ENCODE measurements at places on chromosomes 16 and 17.
A peak's percentile ranks its signal among the peaks of the same experiment; 100 is the strongest.

DNA sequence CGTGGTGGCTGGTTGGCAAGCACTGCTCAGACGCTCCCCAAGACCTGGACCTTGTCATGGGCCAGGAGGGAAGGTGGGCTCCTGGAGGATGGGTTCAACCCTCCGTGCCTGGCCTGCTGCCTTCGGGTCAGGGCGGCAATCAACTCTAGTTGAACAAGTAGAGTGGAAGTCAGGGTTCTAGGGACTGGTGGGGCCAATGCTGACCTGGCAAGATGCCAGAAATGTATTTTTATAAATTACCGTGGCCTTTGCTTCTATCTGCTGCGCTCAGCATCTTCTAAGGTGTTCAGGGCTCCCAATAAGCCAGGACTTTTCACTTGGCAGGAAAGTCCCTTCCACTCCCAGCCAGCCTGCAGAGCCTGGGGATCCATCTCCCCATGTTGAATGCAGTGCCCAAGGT, 207.1 kb upstream of the N4BP1 start:
- no peak for DNase-seq

GRCh38 chr17:81120149-81120484, 45.2 kb upstream of the PVALEF start:
- no peak for DNase-seq

GRCh38 chr16:30051518-30051917, 14.0 kb upstream of the ALDOA start:
- DNase-seq, result no peak

GRCh38 chr17:65785109-65785508, 223.7 kb upstream of the AXIN2 start:
- DNase-seq, result no peak

DNA sequence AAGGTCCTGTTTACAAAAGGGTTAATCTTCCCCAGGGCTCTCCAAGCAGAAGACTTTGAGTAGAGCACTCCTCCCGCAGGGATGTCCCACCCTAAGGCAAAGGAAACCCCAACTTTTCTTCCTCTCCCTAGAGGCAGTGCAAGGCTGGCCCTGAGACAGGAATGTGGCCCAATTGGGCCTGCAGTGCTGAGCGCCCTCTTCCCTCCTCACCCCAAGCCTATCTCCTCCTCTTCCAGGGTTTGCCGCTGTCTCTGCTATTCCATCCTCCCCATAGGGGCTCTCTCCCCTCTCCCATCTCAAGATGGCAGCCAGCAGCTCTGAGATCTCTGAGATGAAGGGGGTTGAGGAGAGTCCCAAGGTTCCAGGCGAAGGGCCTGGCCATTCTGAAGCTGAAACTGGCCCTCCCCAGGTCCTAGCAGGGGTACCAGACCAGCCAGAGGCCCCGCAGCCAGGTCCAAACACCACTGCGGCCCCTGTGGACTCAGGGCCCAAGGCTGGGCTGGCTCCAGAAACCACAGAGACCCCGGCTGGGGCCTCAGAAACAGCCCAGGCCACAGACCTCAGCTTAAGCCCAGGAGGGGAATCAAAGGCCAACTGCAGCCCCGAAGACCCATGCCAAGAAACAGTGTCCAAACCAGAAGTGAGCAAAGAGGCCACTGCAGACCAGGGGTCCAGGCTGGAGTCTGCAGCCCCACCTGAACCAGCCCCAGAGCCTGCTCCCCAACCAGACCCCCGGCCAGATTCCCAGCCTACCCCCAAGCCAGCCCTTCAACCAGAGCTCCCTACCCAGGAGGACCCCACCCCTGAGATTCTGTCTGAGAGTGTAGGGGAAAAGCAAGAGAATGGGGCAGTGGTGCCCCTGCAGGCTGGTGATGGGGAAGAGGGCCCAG, 1.0 kb downstream of the PRRT2 start:
- no peak for DNase-seq

DNA sequence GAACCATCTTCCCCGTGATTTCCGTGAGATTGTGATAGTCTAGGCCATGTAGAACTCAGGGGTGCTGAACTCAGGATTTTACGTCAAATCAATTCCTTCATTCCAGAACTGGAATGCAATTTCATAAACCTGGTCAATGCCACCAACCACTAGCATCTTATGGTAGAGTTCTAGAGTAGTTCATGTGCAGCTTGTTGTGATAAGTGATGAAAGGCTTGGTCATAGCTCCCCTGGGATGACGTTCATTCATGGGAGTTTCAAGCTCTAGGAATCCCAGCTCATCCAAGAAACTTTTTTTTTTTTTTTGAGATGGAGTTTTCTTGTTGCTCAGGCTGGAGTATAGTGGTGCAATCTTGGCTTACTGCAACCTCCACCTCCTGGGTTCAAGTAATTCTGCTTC, 3.7 kb upstream of the DPEP2 start:
- no peak for DNase-seq

- DNase-seq, result no peak
These were observed 58.7 kb upstream of the LYRM9 start for GRCh38 chr17:27951872-27952271.

DNA sequence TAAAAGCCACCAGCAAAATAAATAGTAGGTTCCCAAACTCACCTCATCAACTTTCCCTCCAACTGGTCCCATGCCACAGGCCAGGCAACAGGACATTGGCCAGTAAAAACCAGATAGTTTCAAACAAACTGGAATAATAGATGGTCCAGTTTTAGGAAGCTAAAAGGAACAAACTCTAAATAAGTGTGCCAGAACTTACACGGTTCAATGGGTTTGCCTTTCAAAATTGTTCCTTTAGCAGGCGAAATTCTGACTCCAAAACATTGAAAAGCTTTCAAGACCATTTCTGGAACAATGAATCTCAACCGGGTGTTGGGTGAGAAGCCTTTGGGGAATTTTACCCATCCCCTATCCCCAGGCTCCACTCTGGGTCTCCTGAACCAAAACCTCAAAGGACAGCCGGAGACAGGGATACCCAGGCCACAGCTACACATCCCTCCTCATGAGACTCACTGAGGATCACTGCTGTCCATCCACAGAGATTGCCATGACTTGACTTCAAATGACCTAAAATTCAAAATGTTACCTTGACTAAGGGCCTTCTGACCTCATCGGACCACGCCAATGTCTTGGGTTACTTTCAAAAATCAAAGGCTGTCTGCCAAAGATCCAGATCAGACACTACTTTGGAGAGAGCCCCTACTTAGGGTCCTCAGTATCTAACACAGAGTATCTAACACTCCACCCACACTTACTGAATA, 13.0 kb downstream of the AXIN2 start:
- DNase-seq, result no peak

- DNase-seq, result no peak
These were observed 19.1 kb upstream of the HEXD start for GRCh38 chr17:82399041-82399441.

DNA sequence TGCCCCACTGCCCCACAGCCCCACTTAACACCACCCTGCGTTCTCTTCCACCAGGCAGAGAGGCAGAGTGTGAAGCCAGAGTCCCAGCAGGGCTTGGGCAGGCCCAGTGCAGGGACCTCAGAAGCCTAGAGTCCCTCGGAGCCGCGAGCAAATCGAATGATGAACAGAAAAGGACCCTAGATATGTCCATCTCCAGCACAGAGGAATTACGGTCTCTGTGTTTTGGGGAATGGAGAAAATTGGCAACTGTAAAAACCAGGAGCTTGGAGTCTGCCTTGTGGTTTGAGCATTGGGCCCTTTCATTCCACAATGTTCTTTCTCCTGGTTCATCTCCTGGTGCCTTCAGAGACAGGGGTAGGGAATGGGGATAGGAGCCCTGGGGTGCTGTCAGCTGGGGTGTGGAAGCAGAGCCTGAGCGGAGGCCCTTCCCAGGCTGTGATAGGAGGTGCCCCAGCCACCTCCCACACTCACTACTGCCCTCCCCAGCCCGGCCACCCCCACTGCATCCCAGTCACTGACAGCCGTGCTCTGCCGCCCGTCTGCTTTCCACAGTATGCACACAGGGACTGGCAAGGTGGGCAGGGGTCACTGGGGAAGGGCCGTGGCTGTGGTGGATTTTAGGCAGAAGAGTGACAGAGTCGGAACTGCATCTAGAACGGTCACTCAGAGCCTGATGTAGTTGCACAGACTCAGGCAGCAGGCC, 26.7 kb downstream of the TBX4 start:
- DNase-seq, result no peak

DNA sequence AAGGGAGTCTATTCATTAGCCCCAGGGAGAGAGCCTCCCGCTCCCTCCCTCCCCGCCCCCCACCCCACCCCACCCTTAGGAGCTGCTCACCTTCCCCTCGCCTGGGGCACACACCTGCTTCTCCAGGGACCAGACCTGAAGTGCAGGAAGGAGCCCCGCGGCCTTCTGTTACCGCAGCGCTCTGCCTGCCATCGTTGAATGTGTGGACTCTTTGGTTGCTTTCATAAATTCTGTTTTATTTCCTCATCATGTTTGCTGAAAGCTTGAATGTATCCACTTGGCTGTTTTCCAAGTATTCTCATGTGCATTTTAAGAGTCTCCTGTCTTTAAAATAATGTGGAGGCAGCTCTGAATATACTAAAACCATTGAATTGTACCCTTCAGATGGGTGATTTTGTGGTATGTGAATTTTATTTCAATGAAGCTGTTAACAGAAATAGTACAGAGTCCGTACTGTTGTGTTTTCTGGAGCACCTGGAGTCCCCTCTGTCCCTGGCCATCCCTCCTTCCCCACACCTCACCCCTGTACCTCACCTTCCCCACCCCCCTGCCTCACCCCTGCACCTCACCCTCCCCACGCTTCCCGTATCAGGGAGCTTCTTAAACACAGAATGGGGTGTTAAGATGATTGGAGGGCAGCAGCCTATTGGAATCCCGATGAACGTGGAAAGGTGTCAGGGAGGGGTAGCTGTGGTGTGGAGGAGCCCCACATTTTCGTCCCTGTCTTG, 25.5 kb downstream of the RAB11FIP3 start:
- DNase-seq, result peak; percentile 68

DNA sequence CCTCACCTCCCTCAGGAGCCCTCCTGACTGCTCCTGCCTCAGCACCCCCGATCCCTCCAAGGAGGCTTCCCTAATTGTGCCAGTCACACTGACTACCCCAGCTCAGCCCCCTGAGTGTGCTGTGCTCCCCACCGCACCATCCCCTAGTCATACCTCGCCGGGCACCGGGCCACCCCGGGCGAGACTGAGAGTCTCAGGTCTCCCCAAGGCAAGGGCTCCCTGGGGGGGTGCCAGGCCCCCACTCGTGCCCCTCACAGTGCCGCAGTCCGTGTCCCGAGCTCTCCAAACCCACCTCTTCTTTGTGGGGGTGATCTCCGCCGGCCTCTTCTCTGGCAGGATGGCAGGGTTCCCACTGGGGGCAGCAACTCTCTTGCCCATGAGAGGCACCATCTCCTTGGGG, 3.2 kb downstream of the TRPV3 start:
- DNase-seq, result no peak

GRCh38 chr17:38798614-38799500, 499 bp downstream of the PIP4K2B start:
- no peak for DNase-seq

GRCh38 chr17:34176440-34176839, 78.6 kb upstream of the CCL2 start:
- DNase-seq, result no peak

- DNase-seq, result no peak
These were observed 9.8 kb downstream of the CPD start for GRCh38 chr17:30388321-30389179.

- DNase-seq, result no peak
These were observed 63.5 kb downstream of the NQO1 start for GRCh38 chr16:69662901-69663300.

DNA sequence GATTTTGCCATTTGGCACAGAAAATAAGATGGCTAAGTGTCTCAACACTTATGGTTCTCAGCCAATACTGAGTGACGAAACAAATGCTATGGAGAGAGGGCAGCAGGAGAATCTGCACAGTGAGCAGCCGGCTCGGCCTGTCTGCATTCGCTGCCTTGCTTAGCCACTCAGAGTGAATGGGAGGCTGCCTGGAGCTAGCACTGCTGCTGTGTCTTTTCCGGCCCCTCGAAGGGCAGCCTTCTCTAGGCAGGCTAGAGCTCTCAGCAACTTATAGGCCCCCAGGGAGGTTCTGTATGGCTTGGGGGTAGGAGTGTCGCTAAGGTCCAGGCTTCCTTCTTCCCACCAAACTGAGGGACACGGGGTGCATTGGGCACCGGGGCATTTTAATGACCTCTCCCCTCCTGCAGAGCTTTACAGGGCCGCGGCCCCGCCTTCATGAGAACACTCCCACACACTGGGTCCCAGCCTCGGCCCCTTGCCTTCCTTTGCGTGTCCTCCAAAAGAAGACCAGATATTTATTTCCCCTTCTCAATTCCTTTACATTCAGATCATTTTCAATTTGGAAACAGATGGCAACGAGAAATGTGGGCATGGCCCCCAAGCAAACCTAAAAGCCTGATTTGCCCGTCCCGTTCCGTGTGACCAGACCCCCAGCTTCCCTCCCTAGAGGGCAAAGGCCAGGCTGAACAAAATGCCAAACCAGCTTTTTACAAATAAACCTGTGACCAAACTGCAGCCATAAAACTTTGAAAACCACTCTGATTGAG, 670.9 kb downstream of the TOX3 start:
- no peak for DNase-seq

DNA sequence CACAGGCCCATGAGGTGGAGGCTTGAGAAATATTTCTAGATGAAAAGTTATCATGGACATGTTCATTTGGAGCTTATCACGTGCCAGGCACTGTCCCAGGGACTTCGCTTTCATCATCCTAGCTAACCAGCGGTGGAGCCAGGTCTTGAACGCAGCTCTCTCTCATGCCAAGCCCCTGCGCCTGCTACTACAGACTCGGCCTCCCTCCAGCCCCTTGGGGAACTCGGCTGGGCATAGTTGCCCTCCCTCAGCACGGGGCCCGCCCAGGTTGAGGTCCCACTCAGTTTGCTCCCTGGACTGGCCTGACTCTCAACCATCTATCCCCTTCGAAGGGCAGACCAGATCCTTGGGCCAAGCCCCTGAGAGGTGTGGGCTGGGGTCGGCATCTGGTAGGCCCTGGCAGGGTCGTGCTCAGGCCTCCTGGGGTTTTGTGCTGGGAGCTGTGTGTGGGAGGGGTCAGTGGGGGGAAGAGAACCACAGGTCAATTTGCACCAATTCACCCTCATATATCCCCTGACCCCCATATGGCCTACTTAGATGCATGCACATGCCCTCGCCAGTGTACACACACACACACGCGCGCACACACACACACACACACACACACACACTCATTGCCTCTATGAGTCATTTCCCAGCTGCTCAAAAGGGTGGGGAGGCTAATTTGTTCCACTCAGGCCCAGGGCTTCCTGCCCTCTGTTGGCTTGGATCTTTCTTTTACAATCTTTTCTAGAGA, 12.1 kb upstream of the SCN4A start:
- no peak for DNase-seq

GRCh38 chr16:2372684-2373083, 32.2 kb upstream of the ABCA3 start:
- no peak for DNase-seq

GRCh38 chr17:78266231-78266631, 34.8 kb downstream of the TMEM235 start:
- no peak for DNase-seq

DNA sequence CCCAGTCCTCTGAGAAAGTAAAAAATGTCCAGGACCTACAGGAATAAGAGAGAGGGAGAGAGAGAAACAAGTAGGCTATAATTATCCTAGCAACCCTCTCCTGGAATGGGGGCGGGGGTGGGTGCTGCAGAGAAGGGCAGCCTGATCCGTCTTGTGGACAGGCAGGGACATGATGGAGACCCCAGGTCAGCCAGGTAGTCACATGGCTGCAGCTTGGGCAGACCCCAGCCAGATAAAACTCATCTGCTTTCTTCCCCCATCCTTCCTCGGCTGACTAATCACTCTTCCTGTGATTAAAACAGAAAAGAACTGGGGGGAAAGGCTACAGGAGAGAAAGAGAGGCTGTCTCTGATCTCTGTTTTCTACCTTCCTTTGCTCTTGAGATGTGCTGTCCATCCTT, 32.6 kb downstream of the COPZ2 start:
- no peak for DNase-seq

GRCh38 chr16:22050963-22051362, 41.4 kb upstream of the VWA3A start:
- no peak for DNase-seq
